ENCODE measurements at places on chromosomes 2 and 18.
A peak's percentile ranks its signal among the peaks of the same experiment; 100 is the strongest.

DNA sequence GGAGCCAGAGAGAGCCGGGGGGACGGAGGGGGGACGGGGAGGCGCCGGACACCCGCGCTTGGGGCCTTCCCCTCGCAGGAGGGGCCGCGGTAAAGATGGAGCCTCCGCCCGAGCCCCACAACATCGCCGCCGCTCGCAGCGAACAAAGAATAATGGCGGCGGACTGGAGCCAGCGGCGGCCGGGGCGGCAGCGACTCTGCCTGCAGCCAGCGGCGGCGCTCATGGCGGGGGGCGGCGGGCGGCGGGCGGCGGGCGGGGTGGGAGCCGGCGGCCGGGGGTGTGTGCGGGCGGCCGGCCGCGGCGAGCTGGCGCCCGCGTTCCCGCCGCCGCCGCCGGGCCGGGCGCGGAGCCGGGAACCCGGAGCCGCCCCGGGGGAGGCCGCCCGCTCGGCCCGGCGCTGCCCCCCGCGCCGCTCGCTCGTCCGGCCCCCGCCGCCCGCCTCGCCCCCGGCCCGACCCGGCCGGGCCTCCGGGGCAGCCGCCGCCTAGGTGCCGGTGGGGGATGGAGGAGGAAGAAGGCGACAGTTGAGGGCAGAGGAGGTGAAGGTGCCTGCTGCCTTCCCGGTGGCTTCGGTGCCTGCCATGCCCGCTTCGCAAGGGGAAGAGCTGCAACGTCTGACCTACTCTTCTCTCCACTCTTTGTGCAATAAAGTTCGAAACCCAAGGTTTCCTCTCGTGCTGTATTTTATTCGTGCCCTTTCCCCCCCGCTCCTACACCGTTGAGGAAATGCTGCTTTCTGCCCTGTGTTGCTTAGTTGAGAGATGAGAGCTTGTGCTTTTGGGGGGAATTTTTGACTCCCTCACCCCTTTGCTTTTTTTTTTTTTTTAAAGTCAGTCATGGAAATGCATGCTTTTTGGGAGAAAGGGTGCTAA, 634 bp downstream of the CREB1 start:
- DNase-seq = peak; percentile 49

- peak; percentile 67 for DNase-seq
Measured at GRCh38 chr2:131673400-131674173, 145.9 kb downstream of the CCDC74A start.

DNA sequence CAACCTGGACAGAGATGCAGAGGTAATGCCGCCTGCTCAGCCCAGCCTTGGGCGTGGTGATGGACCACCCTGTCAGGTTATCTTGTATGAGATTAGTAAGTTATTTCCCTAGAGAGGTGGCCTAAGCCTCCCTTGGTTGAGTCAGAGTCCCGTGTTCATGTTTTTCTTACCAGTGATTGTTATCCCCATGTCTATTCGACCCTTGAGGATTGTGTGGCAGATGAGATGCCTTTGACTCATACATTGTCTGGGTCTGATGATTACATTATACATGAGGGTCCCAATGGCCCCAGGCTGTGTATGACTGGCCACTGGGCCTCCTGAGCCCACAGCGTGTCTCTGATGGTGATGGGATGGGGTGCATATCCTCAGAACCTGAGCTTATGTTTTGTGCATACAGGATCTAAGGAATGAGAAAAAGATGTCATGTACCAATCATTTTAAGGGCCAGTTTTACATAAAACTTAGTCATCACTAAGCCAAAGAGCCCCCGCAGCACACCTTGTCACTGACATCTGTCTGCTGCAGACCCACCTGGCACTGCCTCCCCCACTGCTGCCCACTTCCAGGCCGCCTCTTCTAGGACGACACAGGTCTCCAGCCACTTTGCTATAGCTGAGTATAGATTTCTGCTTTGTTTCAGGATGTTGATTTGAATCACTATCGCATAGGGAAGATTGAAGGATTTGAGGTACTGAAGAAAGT, 7.7 kb downstream of the PPP1R7 start:
- DNase-seq = no peak

DNA sequence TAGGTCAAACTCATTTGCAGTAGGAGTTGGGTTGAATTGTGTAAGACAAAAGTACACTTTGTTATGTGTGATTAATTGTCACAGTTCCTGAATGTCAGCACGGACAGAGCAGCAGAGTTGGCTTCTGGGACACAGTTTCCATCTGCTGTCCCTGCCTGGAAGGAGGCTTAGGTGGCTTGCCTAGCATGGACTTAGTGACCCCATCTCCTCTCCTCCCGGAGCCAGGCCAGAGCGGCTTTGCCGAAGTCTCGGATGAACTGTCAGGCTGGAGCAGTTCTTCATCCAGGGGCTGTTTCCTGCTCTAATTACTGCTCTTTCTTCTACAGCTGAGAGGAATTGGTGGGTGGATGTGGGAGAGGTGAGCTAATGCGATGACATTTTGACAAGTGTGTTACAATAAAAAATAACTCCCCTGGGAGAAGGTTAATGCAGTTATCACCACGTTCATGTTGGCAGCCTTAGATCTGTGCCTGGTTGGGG, 102.0 kb downstream of the SH3RF3 start:
- DNase-seq = no peak

DNA sequence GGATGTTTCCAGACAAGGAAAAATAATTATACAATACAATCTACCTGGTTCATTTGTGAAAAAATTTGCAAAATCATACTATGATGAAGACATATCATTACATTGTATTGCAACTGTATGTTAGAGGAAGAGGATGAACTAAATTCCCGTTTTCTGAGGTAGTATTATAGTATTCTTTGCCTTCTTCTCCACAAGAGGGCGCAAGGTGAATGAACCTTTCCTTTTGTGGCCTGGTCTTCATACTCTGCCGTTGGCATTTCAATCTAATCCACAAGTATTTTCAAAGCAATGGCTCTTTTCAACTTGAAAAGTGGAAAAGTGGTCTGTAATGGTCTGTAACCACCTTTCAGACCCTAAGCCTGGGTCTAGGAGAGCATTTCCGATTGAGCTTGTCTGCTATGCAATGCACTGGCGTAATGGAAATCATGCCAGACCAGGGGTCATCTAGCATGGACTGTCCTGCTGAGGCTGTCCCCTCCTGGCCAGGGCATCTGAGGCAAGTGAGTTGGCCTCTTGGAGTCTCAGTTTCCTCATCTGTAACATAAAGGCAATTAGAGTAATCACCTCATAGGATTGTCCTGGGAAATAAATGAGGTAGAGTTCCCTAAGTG, 30.8 kb upstream of the ZNF396 start:
- DNase-seq = peak; percentile 82

DNA sequence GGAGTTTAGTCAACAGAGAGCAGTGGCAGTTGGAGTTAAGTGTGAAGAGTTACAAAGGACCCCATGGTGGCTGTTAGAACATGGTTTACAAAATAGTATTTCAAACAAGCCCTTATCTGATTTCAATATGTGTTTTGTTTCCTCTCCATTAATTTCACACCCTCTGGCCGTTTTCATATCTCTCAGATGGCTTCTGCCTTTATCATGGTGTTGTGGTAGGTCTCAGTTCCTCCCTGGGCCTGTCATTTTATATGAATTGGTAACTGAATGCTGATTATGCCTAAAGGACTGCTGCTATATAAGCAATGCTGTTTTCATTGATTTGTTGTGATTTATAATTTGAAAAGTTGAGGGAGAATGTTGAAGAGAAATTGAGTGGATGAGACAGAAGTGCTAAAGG, 686.7 kb downstream of the NYAP2 start:
- no peak for DNase-seq

- DNase-seq = no peak
Measured at GRCh38 chr2:10475221-10475722, 27.1 kb upstream of the ODC1 start.

DNA sequence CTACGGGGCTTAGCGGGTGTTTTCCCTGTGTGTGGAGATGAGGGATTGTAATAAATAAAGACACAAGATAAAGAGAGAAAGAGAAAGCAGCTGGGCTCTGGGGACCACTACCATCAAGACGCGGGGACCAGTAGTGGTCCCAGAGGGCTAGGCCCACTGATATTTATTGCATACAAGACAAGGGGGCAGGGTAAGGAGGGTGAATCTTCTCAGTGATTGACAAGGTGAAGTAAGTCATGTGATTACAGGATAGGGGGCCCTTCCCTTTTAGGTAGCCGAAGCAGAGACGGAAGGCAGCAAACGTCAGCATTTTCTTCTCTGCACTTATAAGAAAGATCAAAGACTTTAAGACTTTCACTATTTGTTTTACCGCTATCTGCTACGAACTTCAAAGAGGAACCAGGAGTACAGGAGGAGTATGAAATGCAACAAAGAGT, 4.5 kb upstream of the GAL3ST2 start:
- DNase-seq = no peak

GRCh38 chr18:1653873-1654272, 749.2 kb downstream of the ADCYAP1 start:
- DNase-seq = no peak

DNA sequence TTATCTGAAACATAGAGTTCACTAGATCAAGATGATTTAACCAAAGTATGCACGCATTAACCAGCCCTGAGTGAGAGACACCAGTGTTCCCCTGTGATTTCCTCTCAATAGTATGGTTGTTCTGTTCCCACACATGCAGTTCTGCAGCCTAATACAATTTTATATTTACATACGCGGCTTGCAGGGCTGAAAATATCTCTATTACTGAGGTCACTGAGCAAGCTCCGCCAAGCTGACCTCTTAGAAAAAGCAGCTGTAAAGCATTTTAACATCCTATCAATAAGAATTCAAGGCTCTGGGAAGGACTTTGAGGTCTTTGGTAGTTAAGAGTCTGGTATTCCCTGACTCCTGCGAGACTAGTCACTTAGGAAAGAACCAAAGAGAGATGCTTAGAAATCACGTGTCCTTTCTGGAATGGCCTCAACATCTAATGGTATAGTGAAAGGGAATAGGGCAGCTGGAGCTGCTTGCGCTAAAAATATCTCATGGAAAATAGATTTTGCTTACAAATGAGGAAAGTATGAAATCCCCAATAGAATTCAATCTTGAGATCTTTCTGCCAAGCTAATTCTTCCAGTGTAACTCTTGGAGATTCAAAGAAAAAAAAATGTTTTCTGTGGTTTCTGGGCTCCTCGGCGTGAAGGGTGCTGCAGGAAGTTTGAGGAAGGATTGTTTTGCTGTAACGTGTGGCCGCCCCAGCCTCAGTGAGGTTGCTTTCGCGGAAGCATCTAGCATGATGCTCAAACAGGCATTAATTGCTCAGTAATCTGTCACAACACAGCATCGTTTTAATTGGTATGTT, 59.2 kb downstream of the DOCK10 start:
- DNase-seq = no peak

GRCh38 chr2:190530248-190530900, 4.1 kb downstream of the NEMP2 start:
- DNase-seq = no peak

DNA sequence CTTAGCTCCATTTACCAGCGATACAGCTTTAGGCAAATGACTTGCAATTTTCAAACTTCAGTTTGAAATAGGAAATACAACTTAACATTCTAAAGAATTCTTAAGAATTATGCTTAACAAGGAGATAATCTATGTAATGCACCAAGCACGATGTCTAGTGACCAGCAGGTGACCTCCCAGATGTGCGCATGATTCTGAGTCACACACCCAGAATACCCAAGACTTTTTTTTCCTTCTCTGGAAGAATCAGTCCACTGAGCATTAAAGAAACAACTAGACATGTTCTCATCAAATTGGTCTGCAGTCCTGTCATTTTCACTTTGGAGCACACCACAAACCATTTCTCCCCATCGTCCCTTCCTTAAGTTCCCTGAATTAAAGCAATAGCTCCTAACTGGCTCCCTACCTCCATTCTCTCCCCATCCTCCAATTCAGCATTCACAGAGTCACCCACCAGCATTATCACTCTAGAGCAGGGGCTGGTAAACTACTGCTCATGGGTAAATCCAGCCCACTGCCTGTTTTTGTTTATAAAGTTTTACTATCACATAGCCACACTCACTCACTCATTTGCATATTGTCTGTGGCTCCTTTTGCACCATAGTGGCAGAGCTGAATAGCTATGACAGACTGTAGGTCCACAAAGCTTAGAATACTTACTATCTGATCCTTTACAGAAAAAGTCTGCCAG, 13.2 kb downstream of the EVA1A start:
- no peak for DNase-seq

- no peak for DNase-seq
Measured at GRCh38 chr2:33145459-33145858, 198.7 kb downstream of the LTBP1 start.

DNA sequence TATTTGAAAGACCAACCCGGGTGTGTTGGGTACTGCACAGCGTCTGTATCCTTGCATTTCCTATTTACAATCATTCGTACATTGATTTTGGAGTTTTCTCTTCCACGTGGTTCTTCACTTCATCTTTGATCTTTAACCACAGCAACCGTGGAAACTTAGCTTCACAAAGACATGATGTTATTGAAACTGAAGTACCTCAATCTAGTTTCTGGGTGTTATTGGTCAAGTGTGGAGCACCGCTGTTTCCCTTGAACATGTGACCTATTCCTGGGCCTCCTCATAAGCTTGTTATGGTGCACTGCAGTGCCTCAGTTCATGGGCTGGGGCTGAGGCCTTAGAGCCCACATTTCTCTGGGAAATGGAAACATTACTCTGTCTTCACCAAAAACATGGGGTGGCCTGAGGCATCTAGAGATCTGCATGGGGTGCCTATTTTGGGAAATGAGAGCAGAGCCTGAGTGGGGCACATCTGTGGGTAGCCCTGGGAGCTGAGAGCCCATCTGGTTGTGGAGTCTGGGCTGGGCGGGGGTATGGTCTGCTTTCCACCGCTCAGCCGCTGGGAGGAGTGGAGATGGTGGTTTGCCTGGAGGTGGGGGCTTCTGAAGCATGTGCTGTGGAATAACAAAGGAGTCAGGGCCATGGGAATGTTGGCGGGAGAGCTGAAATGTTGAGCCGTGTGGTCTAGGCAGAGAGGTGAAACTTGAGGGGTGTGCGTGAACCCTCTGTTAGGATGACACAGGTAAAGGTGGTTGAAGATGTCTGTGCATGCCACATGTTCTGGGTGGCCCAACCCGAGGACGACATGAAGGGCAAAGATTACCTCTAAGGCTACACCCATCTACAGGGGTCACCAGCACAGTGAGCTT, 37.4 kb downstream of the ZNF236 start:
- no peak for DNase-seq

GRCh38 chr2:222142027-222142426, 156.8 kb downstream of the PAX3 start:
- DNase-seq = no peak

- DNase-seq = no peak
Measured at GRCh38 chr2:237859533-237860272, at the start of gene RAMP1. Gene RAMP1 (plus strand): TSS chr2:237859623. CDS start chr2:237859676, 53 bp downstream.

DNA sequence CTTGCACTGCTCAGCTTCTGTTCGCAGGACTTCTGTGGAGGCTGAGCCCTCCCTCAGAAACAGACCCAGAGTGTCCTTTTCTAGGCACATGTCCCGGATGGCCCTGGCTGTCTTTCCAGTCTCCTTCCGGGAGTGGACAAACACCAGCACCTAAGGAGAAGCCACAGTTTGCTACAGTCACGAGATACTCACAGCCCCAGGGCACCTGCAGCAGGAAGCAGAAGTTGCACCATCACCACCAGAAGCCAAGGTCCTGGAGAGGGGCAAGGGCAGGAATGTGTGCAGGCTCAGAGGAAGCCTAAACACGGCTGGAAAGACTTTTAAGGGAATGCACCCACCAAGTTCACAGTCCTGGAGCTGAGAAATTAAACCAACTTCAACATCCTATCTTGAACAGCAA, 13.6 kb downstream of the SNRNP200 start:
- DNase-seq = no peak

Data from HEK293T (cell line).